ENCODE measurements at places on chromosomes 1 and 21.

DNA sequence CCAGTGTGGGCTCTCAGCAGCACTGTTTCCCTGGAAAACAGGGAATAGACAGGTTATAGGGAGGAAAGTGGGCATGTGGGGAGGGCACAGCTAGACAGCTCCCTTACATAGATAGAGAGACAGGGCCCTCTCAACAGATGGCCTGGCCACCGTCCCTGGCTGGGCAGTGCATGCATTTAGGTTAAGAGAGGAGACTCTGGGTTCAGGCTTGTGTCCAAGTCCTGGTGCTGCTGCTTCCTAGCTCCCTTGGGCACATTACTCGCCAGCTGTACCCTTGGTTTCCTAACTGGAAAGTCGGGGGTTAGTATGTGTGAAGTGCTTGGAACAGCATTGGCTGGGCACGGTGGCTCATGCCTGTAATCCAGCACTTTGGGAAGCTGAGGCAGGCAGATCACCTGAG lies 9.1 kb downstream of the PLOD1 start:
- DNase-seq: no peak

DNA sequence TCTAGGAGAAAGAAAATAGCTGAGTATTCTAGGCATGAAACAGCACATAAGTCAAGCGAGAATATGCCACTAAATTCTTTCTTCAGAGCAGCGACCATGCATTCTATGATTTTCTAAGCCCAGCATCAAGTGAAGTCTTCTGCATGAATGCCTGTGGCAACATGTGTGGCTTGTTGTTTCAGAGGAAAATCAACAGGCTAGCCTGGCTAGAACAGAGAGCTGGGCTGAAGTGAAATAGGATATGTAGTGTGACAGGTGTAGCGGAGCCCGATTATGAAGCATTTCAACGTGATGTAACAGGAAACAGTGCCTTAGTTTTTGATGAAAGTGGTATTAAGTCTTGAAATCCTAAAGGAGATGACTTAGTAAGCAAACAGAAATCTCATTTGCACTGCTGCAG lies 7.0 kb downstream of the CSDE1 start:
- DNase-seq: no peak

DNA sequence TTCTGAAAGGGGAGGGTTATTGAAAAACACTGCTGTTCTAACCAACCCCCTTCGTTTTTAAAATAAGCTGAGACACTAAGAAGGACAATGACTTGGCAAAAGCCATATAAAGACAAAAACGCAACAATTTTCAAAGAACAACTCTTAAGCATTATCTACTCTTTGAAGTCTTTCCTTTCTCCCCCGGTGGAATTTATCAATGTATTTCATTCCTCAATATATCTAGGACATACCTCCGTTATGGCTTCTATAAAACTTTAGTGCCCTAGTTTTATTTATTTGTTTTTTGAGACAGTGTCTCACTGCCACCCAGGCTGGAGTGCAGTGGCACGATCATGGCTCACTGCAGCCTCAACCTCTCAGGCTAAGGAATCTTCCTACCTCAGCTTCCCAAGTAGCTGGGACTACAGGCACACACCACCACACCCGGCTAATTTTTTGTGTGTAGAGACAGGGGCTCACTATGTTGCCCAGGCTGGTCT lies 3.2 kb downstream of the NRDC start:
- no peak for DNase-seq

- no peak for DNase-seq
Observed at GRCh38 chr21:26070121-26070520, 100.4 kb downstream of the APP start.

DNA sequence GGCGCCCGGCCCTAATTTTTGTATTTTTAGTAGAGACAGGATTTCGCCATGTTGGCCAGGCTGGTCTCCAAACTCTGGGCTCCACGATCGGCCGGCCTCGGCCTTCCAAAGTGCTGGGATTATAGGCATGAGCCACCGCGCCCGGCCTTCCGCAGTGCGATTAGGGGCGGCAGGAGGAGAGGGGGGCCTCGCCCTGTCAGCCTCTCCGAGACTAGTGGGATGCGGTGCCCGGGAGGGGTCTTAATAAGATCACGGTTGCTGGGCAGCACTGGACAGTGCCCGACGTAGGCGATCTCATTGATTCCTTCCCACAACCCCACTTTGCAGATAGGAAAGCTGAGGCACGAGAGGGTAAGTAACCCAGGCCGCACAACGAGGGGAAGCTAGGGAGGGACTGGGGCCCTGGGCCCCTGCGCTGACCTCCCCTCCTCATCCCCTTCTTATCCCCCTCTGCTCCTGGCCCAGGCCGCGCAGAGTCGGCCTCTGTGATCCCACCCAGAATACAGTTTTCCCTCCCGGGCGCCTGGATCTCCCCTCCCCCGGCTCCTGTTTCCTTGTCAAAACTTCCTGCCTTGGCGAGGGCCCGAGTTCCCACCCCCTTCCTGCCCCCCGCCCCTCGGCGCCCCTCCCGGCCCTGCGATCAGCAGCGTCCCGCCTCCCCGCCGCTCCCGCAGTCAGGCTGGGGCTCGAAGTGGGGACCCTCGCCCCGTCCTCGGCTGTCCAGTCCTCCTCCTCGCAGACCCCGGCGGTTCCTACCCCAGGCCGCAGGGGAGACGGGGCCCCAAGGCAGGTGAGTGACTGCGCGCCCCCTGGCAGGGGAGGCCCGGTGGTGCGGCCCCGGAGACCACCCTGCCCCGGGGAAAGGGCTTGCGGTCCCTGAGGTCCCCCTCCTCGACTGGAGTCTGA lies at the start of gene PEAR1:
Gene PEAR1, plus strand, starts transcription at position 671 of the 906 bp plus-strand sequence. CDS start 10,209 bp downstream, outside the sequence.
- DNase-seq: peak; percentile 69

DNA sequence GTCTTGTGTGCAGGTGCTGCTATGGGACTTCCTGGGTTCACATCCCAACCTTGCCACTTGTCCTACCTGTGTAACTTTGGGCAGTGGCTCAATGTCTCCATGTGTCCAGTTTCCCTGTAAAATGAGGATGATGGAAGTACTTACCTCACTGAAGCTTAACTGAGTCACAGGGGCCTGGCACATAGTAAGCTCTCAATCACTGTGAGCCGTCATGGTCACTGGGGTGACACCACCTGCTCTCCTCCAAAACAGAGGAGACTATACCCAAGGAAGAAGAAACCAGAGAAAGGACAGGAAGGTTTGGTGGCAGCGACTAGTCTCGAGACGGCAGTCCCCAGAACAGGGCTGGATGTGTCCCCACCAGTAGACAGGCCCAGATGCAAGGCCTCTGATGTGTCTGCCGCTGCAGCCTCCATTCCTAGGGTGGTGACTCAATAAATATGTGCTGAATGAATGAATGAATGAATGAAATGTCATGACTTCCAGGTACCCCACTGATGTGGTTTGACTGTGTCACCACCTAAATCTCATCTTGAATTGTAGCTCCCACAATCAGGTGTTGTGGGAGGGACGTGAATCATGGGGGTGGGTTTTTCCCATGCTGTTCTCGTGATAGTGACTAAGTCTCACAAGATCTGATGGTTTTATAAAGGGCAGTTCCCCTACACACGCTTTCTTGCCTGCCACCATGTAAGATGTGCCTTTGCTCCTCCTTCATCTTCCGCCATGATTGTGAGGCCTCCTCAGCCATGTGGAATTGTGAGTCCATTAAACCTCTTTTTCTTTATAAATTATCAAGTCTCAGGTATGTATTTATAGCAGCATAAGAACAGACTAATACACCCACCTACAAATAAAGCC lies 13.0 kb upstream of the LRP8 start:
- DNase-seq: no peak

- no peak for DNase-seq
Observed at GRCh38 chr1:30817077-30817438, 59.5 kb upstream of the LAPTM5 start.

Data from EH (cell line).